ENCODE measurements at places on chromosomes 11 and 22.

GRCh38 chr11:35111161-35112055 lies 27.6 kb upstream of the CD44 start:
- DNase-seq, result no peak

- no peak for DNase-seq
Observed at GRCh38 chr11:86484795-86485166, 110.1 kb downstream of the CCDC81 start.

- DNase-seq, result no peak
Observed at GRCh38 chr11:61390161-61390560, 2.2 kb upstream of the TMEM216 start.

GRCh38 chr11:37695283-37695682 lies 1097.2 kb upstream of the RAG2 start:
- no peak for DNase-seq

GRCh38 chr11:5349550-5349949 lies 1.8 kb upstream of the OR51B6 start:
- no peak for DNase-seq

DNA sequence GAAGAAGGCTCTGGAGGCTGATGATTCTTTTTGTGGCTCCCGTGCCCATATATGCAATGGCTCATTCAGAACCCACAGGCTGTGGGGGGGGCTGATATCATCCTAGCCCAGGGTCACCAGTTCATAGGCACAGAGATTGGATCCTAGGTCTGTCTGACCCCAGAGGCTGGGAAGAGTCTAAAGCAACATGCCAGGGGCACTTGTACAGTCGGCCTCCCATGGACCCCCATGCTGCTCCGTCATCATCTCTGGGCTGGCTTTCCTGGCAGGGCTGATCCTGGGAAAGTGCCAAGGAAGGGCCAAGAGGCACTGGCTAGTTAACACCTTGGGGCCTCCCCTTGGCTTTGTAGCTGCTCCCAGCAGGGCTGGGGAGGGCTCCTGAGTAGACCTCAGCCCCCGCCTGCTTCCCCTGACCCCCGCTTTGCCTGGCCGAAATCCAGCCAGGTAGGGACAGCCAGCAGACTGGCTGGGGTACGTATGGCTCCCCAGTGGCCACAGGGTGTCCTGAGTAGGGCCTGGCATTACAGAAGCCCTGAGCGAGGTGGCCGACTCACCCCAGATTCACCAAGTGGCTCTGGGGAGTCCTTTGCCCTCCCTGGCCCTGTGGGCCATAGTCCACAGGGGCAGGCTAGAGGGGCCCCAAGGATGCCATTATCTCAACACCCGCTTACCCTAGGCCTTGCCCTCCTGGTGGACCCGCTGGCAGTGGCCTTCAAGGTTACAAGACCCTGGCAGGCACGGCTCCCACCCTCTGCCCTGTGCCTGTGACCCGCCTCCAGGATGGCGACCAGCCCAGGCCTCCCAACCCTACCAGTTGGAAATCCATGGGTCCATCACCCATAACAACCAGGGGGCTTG lies 22.5 kb downstream of the FADS3 start:
- DNase-seq, result peak; percentile 42

GRCh38 chr11:19560156-19560555 lies 152.5 kb upstream of the NAV2 start:
- no peak for DNase-seq

- DNase-seq, result peak; percentile 58
Observed at GRCh38 chr11:19259487-19260345, 19.0 kb upstream of the E2F8 start.

GRCh38 chr22:30989474-30989873 lies 20.4 kb downstream of the TUG1 start:
- DNase-seq, result no peak

DNA sequence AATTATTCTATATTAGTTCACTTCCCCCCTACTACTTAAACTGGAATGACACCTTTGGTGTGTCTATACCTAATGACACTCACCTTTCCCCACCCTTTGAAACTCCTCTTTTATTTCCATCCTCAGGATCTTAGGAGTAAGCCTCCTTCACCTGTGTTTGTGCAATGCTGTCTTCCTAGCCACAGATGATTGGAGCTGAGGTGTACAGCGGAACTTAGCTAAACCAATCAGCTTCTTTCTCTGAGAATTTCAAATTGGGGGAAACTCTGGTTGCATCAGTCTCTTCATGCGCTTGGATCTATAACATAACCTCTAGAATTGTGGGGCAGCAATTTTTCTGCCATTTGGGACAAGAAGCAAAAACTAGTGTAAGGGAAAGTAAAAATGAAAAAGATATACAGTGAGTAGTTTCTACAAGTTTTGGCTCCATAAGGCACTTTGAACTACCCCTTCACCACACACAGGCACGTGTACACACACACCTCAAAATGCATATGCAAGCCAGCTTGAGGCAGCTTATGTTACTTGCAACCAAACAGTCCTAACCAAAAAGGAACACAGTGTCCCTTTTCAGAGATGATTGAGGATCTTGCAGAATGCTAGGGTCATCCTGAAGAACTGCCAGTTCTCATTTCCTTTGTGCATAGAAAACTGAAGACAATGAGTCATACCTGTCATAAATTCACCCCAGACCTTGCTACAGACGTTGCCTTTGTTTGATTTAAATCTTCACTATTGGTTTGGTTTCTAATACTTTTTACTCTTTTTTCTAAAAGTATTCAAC lies 36.0 kb upstream of the LDLRAD3 start:
- DNase-seq, result no peak

- no peak for DNase-seq
Observed at GRCh38 chr11:44708009-44708408, 18.8 kb upstream of the TSPAN18 start.

DNA sequence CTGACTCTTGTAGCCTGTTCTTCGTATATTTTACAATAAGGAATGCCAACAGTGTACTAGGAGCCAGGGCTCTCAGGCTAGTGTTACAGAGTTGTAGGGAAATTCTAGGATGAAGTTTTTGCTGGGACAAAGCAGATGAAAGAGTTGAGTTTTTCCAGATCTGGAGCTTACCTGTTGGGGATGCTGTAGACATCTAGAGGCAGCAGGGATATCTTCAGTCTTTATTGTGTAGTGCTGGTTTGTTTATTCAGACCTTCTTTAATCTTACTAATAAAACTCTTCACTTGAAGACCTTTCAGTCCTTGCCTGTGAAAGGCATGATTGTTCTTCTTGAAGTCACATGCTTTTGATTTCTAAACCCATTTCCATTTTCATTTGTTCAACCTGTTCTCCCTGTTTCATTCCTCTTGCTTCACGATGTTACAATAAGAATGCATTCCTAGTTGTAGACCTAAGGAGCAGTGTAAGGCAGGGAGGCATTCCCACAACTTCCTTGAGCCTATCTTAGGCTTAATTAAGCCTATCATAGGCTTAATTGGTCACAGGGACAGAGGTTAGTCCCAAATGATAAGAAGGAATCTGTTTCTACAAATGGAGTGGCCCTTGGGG lies 7.9 kb upstream of the SLC37A2 start:
- no peak for DNase-seq

- no peak for DNase-seq
Observed at GRCh38 chr22:31187627-31188026, 24.5 kb upstream of the LIMK2 start.

GRCh38 chr11:16936643-16937042 lies 77.6 kb downstream of the PLEKHA7 start:
- DNase-seq, result no peak

DNA sequence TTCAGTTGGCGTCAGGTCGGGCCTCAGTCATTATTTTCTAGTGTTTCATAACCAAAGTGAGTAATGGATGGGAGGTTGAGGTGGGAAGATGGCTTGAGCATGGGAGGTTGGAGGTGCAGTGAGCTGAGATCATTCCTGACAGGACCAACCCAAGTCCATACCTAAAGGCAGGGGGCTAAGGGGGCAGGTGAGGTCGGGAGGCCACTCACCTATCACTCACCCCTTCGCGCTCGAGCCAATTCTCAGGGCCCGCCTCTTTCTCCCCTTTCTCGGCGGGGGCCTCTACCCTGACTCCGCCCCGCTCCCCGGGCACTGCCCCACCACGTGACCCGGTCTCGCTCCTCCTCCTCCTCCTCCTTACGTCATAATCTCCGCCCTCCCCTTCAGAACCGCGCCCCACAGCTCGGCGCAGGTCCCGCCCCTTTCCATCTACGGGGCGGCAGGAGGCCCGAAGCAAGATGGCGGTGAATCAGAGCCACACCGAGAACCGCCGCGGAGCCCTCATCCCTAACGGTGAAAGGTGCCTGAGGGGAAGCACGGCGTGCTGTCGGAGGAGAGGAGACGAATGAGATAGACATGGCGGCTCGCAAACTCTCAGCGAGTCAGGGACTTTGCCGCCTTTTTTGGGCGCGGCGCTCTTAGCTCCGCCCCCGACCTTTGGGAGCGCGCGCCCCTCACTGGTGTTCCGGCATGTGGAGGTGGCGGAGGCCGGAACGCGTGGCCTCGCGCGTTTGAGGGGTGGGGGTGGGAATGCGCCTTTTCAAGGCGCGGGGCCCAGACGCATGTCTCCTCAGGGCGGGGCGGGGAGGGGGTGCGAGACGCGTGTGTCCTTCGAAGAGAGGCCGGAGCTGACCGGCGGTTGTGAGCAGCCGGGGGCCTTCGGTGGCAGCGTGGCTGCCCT lies at the start of gene WBP2NL:
Gene WBP2NL, plus strand, starts transcription at position 428 of the 901 bp plus-strand sequence. Its CDS starts 31 bp downstream, at position 459.
- DNase-seq, result peak; percentile 69

GRCh38 chr22:47591016-47591415 lies 828.6 kb downstream of the TBC1D22A start:
- no peak for DNase-seq

- DNase-seq, result no peak
Observed at GRCh38 chr11:109512680-109513079, 90.7 kb downstream of the C11orf87 start.

- DNase-seq, result no peak
Observed at GRCh38 chr11:130146796-130147195, 12.8 kb upstream of the ST14 start.

- no peak for DNase-seq
Observed at GRCh38 chr11:75100314-75100713, 3.6 kb upstream of the OR2AT4 start.

DNA sequence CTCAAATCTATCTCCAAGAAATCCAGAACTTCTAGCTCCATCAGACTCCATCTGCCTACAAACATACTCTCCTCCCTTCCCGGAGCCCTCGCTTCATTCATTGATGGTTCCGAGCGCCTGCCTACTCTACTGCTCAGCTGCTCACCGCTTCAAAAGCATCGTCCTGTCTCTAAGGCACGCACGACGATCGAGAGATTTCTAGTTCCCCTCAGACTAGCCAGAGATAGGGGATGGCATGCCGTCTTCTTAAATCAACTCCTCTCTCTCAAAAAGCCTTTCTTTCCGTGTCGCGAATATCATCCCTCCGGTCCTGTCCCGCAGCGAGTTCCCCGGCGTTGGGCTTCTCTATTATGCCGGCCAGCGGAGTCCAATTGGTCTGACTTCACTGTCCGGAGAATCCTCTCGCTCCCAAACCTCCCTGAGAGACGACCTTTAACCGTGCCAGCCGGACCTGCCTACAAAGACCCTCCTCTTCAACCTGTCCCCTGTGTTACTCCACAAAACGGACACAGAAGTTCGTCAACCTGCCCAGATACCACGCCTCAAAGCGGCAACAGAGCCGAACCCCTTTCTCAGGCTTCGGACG lies 592 bp downstream of the EEF1G start:
- DNase-seq, result no peak

GRCh38 chr11:129825380-129825779 lies 9.7 kb downstream of the TMEM45B start:
- DNase-seq, result no peak

GRCh38 chr11:10017050-10017449 lies 277.0 kb downstream of the SBF2 start:
- no peak for DNase-seq

- DNase-seq, result no peak
Observed at GRCh38 chr11:120698918-120699317, 187.4 kb downstream of the GRIK4 start.

GRCh38 chr22:24753914-24754313 lies 20.6 kb downstream of the PIWIL3 start:
- no peak for DNase-seq

GRCh38 chr22:40273319-40273718 lies 73.0 kb upstream of the ADSL start:
- DNase-seq, result no peak

- DNase-seq, result no peak
Observed at GRCh38 chr11:440065-441042, 1.5 kb downstream of the ANO9 start.

- no peak for DNase-seq
Observed at GRCh38 chr11:66178871-66179270, 89.6 kb upstream of the RAB1B start.

- DNase-seq, result no peak
Observed at GRCh38 chr11:73164803-73165540, 22.9 kb upstream of the FCHSD2 start.

DNA sequence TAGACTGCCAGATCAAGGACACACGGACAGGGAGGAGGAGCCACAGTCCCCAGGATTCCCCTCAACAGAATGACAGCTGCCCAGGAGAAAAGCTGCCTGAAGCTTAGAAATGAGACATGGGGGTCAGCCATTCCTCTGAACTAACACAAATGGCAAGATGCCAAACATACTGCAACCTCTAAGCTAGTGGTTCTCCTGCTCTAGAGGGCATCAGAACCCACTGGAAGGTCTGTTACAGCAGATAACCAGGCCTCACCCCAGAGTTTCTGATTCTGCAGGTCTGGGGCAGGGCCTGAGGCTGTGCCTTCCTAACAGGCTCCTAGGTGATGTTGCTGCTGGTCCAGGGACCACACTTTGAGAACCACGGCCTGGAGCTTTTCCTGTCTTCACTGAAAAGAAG lies 28.6 kb upstream of the BID start:
- no peak for DNase-seq

- DNase-seq, result peak; percentile 72
Observed at GRCh38 chr11:131305005-131305404, 65.4 kb upstream of the NTM start.

DNA sequence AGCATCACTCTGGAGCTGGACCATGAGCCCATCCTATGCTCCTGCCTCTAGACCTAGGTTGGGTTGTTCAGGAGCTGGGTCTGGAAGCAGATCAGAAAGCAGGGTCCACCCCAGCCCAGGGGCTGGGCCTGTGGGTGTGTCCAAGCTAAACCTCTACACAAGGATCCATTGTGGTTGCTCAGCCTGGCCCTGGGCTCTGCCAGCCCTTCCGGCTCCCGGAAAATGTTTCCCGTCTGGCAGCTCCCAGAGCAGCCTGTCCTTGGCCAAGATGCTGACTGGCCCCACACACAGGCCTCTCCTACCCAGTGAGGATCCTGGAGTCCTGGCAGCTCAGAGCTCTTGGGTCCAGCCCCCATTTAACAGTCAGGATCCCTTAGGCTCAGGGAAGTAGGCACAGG lies 35.3 kb upstream of the FCHSD2 start:
- no peak for DNase-seq

DNA sequence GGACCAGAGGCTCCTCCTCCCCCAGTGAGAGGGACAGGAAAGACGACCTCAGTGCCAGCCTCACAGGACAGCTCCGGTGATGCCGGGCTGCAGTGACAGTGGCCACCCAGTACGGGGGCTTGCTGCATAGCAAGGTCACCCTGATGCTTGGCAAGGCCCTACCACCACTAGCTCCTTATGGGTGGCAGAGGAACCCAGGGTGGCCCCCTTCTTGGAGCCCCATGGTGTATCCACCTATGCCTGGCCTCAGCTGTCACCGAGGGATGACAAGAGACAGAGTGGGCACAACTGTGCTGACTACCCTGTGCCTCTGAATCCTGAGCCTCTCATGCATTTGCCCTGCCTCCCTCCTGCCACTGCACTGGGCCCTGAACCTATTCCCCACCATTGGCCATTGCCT lies 809.2 kb downstream of the TBC1D22A start:
- no peak for DNase-seq

Measured in spinal cord (tissue), 10 donors.